ENCODE measurements at places on chromosomes 12 and 14.

GRCh38 chr12:53425515-53426150 lies 2.0 kb downstream of the AMHR2 start:
- DNase-seq, result no peak

GRCh38 chr14:37591311-37591940 lies 3.6 kb downstream of the FOXA1 start:
- DNase-seq, result no peak

DNA sequence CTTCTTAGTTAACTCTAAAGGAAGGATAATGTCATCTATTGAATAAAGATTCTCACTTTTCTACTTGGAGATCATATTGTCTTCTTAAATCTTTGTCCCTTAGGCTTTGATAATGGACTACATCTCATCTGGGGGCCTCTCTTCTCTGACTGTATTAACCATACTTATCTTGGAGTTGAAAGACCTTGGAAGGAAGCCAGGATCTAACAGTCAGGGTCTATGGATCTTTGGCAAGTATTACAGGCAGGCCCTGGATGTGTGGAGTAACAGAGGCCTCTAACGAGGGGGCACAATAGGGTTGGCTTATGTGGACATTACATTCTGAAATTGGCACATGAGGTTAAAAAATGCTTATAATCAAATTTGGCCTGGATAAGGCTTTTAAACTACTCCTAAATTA lies 513.8 kb downstream of the NRXN3 start:
- DNase-seq, result no peak

DNA sequence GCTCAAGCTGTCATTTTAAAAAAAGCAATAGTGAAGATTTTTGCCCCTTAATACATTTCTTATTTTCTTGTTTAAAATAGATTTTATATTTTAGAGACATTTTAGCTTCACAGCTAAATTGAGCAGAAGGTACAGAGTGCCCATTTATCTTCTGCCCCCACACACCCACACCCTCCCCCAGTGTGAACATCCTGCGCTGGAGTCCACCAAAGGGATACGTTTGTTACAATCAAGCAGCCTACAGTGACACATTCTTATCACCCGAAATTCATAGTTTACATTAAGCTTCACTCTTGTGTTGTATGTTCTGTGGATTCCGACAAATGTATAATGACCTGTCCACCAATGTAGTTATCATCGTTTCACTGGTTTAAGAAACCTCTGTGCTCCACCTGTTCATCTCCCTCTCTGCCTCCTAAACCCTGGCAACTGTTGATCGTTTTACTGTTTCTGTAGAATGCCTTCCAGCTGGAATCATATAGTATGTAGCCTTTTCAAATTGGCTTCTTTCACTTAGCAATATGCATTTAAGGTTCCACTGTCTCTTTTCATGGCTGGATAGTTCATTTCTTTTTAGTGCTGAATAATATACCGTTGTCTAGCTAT lies 91.0 kb upstream of the TRAF3 start:
- no peak for DNase-seq

GRCh38 chr12:96256672-96257361 lies 62.6 kb downstream of the ELK3 start:
- DNase-seq, result no peak
